ENCODE measurements at places on chromosomes 1 and 21.

DNA sequence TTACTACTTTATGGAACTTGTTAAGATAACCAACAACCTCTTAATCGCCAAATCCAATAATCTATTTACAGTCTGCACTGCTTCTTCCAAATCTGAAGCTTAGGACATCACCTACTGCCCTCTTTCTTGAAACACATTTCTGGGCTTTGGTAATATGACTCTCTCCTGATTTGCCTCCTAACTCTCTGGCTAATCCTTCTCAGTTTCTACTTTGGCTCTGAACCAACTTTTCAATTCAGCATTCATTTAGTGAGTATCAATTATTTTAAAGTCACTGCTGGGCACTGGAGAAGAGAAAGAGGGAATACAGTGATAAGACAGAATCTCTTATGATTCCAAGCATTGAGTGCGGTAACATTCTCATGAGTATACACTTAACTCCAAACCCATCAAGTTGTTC, 275.0 kb downstream of the AKT3 start:
- no peak for DNase-seq

DNA sequence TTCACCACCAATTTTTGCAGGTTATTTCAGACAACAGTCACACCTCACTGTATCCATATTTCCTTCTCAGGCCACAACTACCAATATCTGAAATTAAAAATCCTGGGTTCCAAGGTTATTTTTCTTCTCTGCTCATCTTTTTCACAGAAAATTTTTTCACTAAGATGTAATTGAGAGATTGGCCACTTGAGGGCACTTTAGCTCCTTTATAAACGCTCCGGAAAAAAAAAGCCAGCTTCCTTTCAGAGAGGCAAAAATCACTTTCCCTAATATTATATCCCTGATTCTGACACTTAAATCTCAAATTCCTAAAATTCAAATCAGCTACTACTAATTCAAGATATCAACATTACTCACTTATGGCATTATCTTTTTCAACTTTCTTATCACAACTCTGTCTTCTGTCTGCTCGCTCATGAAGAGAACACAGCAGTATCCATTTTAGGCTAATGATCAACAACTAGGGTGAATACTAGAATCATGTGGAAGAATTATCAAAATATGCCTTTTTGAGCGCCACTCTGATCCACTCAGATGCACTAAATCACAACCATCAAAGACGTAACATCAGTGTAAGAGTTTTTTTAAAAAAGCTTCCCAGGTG, 101.4 kb upstream of the RGS1 start:
- no peak for DNase-seq

GRCh38 chr1:150003801-150004200, 6.7 kb downstream of the OTUD7B start:
- no peak for DNase-seq

DNA sequence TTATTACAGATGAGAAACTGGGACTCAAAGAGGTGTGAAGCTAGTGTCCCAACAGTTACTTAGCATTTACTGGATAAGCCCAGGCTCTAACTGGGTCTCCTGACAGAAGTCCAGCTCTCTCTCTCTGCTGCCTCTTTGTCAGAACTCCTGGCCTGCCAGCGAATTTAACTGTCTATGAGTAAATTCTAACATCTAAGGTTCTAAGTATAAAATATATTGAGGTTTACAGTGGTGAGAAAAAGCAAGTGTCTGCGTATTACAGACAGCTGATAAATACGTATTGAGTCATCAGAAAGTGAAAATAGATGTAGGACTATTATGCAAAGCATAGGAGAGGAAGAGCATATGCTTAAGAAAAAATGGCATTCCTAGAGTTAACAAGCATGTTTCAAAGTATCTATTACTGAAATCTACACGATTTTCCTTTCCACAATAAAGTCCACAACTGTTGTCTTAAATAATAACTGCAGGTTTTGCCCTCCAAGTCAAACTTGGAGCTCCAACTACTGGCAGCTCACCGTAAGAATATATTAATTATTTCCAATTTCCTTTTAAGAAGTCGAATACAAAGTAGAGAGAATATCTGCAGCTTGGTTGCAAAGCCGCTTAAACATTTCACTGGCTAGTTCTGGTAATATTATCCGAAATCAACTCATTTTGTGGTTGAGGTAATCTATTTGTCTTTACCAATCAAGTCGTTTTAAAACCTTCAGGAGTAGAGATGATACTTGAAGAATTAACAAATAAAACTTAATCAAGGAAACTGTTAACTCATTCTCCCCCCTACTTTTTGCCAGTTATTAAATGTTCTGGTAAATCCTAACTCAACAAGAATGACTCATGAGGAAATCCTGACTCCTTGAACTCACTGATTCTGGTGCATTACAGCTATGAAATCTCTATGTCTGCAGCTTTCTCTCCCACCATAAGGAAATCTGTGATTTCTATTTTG, 1.4 kb upstream of the RGS2 start:
- no peak for DNase-seq

- no peak for DNase-seq
Measured at GRCh38 chr21:43865540-43866259, 677 bp downstream of the AGPAT3 start.

GRCh38 chr1:14626869-14627607, 28.6 kb downstream of the KAZN start:
- no peak for DNase-seq

DNA sequence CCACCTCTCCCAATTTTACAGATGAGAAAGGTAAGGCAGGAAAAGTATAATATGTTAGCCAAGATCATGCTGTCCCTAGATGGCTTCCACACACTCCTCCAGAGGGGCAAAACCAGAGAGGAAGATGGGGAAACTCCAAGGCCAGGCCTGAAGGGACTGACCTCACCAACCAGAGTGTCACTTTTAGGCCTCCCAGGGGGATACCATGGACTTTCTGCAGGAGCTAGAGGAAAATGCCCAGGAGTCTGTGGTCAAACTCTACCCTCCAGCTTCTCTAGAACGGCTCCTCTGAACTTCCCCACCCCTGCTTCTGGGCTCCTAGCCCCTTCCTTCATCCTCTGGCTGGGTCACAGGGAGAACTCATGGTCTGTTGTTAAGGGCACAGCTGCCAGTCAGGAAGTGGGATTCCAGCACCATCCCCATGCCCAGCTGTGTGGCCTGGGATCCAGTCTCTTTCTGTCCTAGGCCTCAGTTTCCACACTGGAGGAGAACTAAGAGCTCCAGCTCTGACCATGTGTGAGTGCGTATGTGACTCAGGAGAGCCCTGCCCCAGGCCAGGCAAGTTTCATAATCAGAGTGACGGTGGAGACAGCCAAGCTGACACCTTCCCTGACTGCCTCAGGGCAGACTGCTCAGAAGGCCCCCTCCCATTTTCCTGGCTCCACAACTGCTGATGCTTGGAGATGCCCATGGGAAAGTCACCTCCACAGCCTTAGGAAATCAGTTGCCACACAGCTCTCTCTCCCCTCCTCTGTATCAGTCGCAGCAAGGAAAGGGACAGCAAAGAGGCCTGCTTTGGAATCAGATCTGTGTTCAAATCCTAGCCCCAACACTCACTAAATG, 1.9 kb downstream of the IGSF8 start:
- no peak for DNase-seq

DNA sequence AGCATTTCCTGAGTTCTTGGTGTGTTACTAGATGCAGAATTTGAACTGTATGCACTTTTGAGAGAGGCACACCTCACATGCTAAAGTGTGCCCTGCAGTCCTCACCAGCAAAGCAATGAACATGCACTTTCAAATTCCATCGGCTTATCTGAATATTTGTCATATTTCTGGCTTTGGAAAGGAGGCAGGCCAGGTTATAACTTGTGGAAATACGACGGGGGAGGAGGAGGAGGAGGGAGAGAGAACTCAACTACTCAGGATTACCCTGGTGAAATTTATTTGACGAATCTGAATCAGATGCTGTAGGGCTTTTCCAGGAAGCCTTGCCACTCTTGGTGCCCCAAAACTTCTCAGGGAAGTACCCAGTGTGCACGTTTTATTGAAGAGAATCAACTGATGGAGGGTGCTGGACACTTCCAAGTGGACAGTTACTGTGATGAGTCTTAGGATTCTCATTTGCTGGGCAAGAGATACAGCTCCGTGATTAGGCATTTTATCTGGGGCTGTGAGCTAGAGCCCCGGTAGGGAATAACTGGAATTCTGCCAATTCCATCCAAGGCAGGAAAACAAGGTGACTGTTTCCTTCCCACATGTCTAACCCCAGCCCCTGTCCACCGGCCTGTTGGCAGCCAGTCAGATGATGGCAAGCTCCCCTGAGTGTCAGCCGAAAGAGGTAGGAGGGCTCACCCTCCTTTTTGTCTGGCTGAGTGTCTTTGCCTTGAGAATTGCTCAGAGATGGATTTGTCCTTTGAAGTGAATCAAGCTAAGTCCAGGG, 3.8 kb downstream of the PDPN start:
- DNase-seq, result no peak

GRCh38 chr1:31607360-31607759, 10.1 kb upstream of the HCRTR1 start:
- DNase-seq, result no peak

DNA sequence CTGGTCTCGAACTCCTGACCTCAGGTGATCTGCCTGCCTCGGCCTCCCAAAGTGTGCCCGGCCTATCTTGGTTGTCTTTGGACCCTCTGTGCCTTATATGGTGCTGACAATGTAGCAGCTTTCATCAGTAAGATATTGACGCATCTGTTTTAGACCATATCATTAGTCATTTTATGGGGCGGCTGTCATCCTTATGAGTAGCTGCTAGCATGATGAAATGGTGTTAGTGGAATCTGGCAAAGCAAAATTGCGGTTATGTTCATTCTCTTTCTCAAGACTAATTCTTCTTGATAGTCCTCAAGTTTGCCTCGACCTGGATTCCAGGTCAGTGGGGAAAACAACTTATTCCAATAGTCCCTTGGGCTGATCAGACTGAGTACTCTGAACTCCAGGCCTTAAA, 199.9 kb downstream of the PRDM2 start:
- no peak for DNase-seq

GRCh38 chr1:31153423-31153822, 86.3 kb downstream of the NKAIN1 start:
- DNase-seq, result no peak

GRCh38 chr1:111618081-111618480, 1.5 kb upstream of the RAP1A start:
- DNase-seq, result no peak

DNA sequence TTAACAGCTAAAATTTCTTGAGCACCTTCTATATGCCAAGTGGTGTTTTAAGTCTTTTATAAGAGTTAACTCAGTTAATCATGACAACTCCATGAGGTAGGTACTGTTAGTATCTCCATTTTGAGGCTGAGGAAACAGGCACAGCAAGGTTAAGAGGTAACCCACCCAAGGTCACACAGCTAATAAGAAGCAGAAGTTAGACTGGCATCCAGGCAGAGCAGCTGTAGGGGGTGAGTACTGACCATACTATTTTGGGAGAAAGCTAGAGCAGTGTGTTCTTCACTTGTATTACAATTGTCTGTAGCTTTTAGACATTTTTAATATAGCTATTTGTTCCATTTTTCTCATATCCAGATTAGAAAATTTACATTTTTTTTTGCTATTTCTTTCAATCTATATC, 4.8 kb downstream of the ATP6V1G3 start:
- no peak for DNase-seq

GRCh38 chr1:209769171-209769904, 13.5 kb downstream of the TRAF3IP3 start:
- peak; percentile 14 for DNase-seq

DNA sequence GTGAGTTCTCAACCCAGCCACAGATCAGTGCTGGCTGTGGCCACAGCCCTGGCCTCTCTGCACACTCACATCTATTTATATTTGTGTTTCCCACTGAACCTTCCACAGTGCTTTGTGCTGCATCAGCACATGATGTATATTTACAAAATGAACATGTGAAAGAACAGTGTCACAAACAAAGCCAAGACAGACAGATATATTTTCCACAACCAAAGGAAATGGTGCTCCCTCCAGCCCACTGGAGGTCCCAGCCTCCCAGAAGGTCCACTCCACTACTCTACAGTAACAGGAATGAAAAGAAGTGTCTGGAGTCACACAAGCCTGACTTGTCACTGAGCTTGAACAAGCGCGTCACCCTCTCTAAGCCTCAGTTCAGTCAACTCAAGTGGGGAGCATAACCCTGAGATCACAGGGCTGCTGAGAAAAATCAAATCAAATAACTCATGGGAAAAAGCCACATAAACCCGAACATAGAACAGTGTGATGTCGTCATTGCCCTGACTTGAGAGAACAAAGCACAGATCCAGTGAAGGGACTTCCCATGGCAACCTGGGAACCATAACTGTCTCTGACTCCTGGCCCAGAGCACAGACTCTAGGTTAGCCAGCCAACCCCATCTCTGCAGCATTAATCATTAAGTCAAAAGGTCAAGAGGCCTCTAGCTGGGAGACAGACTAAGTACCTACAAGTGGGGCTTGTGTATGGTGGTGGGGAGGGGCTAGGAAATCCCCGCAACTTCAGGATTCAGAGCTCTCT, 121.2 kb downstream of the TRABD2B start:
- no peak for DNase-seq

- DNase-seq, result no peak
Measured at GRCh38 chr1:178483251-178483957, 13.4 kb downstream of the CLEC20A start.

DNA sequence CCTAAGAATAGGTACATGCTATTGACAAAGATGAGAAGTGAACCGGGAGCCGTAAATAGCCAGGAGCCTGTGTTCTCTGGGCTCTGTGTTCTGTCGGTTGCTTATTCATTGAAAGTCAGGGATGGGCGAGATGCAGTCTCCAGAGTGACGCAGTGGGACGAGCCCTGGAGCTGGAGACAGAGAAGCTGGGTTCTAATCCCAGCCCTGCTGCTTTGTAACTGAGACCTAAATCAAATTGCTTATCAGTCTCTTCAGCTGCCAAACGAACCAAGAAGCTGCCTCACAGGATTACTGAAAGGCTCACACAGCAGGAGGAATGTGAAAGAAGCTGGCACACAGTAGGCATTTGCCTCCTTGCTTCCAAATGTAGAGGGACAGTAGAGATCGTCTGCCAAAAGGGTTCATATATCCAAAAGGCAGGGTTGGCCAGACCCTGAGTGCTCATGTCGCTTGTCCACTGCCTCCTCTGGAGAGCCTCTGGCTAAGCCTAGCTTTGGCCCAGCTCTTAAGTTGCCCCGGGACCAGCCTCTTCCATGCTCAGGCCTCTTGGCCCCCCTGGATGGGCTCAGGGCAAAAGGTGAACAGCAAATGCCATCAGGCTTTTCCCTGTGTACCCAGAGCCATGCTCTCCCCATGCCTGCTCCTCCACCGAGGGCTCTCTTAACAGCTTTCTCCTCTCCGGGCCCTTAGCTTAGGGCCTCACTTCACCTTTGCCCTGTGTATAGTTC, 134.2 kb upstream of the IPO9 start:
- no peak for DNase-seq

DNA sequence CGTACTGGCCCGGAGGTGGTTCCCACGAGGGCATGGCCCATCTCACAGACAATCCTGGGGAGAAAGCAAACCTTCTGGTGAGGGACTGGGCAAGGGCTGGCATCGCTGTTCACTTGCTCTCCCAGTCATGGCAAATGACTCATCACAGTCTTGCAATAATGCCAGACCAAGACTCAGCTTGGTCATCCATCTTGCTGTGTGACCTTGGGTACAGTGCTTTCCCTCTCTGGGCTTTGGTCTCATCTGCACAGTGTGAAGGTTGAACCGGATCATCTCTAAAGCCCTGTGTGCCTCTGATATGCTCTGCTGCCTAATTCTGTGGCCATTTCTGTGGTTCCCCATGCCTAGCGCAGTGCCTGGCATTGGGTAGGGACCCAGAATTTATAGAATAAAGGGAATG, 143.6 kb upstream of the CD34 start:
- DNase-seq, result no peak

Data from amygdala (tissue), 56 donors.